ENCODE measurements at places on chromosomes 1 and 21.

DNA sequence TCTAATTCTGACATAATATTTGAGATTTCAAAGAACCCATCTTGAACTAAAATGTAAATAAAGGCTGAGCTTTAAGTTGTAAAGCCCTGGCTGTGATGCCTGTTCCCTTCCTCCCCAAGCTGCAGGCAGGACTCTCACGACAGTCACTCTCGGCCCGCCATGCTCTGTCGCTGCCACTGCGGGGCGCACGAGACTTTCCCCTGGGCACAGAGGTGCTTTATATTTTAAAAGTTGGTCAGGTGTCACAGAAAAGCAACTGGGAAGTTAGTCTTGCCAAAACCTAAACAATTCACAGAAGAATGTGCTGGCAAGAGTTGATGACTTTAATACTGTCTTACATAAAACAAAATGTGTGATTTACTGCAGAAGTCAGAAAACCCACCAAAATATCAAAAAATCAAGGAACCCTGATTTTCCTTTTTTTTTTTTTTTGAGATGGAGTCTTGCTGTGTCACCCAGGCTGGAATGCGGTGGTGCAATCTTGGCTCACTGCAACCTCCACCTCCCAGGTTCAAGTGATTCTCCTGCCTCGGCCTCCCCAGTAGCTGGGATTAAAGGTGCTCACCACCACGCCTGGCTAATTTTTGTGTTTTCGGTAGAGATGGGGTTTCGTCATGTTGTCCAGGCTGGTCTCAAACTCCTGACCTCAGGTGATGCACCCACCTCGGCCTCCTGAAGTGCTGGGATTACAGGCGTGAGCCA lies 10.7 kb downstream of the LRRC47 start:
- DNase-seq: no peak

DNA sequence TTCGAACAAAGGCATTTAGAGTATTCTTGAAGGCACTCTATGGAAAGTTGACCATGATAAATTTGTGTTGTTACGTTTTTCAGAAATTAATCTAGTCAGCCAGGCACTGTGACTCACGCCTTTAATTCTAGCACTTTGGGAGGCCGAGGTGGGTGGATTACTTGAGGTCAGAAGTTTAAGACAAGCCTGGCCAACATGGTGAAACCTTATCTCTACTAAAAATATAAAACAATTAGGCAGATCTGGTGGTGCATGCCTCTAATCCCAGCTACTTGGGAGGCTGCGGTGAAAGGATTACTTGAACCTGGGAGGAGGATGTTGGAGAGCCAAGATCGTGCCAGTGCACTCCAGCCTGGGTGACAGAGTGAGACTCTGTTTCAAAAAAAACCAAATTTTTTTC lies 130.6 kb upstream of the BRINP3 start:
- DNase-seq: no peak

- DNase-seq: no peak
Measured at GRCh38 chr1:27865821-27866220, 6.5 kb upstream of the THEMIS2 start.

- no peak for DNase-seq
Measured at GRCh38 chr1:26627954-26628353, 67.9 kb upstream of the ARID1A start.

GRCh38 chr1:63779338-63780211 lies 5.8 kb downstream of the ROR1 start:
- DNase-seq: no peak

GRCh38 chr1:91557039-91557690 lies 56.5 kb downstream of the CDC7 start:
- no peak for DNase-seq

- no peak for DNase-seq
Measured at GRCh38 chr1:243507001-243507671, 251.3 kb downstream of the SDCCAG8 start.

- DNase-seq: no peak
Measured at GRCh38 chr1:59788825-59789224, 25.9 kb upstream of the HOOK1 start.

GRCh38 chr21:17340081-17340480 lies 172.8 kb upstream of the CXADR start:
- DNase-seq: no peak

DNA sequence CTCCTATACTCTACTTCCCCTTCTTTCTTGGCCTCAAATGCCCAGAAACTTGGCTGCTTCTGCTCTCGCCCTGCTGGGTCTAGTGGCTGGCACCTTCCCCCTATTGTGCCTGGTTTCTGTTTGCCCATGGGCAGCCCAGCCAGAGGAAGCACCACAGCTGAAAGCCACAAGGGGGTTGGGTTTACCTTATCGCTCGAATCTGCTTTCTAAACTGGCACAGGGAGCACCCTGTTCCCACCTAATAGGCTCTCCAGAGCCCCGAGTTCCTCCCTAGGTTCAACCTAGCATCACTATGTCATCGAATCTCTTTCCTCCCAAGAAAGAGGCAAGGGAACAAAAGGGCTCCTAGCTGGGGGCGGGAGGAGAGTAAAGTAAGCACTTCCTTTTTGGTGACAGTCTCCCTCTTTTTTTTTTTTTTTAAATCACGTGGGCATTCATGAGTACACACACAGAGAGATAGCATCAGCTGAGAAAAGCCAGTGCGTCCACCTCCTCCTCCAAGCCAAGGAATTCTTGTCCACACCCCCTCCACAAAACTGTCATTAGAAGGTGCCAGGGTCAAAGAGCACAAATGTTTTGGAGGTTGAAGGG lies 72.8 kb downstream of the PLEKHA6 start:
- DNase-seq: no peak

GRCh38 chr1:41705798-41706197 lies 212.9 kb downstream of the HIVEP3 start:
- no peak for DNase-seq

GRCh38 chr1:43237121-43237520 lies 32.7 kb upstream of the TMEM125 start:
- DNase-seq: no peak

GRCh38 chr21:8989721-8990325 lies 1531.6 kb upstream of the TPTE start:
- DNase-seq: no peak

GRCh38 chr1:211198880-211199279 lies 60.3 kb upstream of the RCOR3 start:
- no peak for DNase-seq

DNA sequence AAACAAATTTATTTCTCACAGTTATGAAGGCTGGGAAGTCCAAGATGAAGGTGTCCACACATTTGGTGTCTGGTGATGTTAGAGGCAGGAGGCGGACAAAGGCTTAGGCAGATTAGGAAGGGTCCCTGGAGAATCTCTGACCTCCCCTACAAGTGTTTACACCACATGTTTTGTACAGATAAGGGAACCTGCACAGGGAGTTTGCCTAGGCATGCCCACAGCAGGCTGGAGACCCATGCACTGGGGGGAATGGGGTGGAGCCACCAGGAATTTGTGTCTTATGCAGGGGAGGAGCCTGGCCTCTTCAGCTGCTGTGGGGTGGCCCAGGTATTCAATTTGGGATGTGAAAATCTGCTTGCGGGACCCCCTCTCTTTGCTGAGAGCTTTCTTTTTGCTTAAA lies 131.3 kb downstream of the PATJ start:
- DNase-seq: no peak

DNA sequence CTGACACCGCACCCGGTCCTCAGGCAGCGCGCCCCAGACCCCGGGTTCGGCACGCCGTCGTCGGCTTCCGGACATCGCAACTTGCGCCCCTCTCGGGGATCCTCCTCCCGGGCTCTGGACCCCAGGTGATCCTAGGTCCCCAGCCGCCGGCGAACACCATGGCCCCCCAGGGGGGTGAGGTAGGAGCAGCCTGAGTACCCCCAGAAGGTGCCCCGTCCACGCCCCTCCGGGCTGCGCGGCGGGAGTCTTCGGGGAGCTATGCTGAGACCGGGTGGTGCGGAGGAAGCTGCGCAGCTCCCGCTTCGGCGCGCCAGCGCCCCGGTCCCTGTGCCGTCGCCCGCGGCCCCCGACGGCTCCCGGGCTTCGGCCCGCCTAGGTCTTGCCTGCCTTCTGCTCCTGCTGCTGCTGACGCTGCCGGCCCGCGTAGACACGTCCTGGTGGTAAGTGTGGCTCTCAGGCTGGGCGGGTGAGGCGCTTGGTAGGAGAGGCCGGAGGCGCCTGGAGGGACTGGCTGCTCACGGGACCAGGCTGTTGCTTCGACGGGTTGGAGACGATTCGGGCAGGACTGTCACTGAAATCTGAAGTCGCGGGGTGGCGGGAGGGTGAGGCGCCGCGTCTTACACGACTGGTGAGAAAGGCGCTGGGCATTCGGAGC lies 367 bp downstream of the WNT2B start:
- DNase-seq: no peak

- no peak for DNase-seq
Measured at GRCh38 chr1:17927952-17928351, 172.8 kb downstream of the ACTL8 start.

DNA sequence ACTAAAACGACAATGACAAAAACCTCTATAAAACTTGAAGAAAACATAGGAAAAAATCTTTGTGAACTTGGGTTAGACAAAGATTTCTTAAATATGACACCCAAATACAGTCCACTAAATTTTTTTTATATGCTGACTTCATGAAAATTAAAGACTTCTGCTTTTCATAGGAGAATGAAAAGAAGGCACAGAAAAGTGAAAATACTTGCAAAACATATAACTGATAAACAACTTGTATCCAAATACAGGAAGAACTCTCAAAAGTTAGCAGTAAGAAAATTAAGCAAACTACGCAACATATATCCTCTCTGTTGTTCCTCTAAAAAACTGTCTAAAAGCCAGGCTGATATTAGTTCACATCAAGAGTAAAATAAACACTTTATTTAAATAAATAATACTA lies 53.6 kb downstream of the KIFAP3 start:
- DNase-seq: no peak

- DNase-seq: no peak
Measured at GRCh38 chr1:93196591-93196990, 16.1 kb downstream of the CCDC18 start.

DNA sequence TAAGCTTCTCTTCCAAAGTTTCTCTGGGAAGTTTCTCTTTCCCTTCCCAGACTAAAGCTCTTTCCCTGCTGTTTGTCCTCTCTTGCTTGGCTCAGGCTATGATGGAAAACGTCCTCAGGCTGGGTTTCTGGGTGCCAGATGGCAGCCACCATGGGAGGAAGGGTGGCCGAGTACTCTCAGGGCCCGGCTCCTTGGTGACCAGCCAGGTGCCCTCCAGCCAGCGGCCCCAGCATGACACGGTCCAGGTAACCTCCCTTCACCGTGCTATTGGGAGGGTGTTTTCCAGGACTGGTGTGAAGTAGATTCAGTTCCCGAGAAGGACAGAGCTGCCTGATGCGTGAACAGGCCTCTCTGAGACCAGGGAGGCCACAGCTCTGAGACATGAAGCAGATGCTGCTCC lies 60.3 kb downstream of the KIF26B start:
- DNase-seq: no peak

- no peak for DNase-seq
Measured at GRCh38 chr1:97837161-97837560, 83.7 kb downstream of the DPYD start.

DNA sequence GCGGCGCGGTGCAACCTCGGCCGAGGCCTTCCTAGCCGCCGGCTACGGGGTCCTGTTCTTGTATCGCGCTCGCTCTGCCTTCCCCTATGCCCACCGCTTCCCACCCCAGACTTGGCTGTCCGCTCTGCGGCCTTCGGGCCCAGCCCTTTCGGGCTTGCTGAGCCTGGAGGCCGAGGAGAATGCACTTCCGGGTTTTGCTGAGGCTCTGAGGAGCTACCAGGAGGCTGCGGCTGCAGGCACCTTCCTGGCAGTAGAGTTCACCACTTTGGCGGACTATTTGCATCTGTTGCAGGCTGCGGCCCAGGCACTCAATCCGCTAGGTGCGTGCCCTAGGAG lies 379 bp downstream of the PPCS start:
- DNase-seq: no peak

DNA sequence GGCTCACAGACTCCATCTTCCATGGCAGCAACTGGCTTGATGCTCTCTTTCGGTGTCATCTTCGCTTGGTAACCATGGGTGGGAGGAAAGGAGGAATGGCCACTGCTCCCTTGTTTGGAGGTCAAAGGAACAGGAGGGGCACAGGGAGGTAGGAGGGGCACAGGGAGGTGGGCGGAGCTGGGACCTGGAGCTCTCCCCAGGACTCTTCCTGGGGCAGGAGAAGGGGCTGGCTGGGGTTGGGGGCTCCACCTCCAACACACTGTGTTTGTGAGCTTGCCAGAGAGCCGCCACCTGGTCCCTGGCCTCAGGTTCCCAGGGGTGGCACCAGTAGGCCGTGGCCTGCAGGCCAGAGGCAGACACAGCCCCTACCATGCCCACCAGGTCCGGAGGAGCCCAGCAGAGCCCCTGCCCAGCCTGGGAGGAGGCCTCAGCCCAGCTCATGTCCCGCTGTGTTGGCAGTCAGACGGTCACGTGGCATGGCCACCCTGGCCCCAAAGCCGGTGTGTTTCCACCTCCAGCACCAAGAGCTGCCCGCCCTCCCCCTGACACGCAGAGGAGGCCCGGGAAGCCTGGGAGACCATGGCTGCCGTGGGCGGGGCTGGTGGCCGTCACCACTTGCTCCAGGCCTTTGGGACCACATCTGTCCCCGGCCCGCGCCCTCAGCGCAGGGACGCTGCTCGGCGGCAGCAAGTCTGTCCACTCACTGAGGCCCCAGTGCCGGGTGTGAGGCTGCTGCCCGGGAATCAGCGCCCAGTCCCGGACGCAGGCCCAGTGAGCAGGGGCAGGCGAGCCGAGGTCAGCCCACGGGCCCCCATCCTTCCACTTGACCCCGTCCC lies 73.9 kb downstream of the MORN1 start:
- DNase-seq: no peak

DNA sequence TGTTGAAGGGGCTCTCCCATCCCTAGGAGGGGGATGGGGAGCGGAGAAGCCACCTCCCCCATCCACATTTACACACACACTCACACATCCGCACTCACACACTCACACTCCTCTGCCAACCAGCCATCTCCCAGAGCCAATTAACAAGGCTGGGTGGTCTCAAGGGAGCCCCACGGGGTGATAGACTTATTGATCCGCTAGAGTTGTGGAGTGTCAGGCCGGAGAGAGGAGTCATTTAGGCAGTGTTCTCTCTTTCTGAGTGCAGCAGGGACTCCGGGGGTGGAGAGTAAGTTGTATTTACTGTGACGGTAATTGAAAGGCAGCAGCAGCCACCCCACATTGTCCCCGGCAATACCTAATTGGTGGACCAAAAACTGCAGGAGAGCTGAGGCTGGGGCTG lies 61.6 kb downstream of the KLHDC7A start:
- no peak for DNase-seq

- peak; percentile 59 for DNase-seq
Measured at GRCh38 chr1:161749509-161750407, at the start of gene DUSP12. DUSP12 (plus strand) TSS chr1:161749786; CDS start chr1:161749802, 16 bp downstream.

DNA sequence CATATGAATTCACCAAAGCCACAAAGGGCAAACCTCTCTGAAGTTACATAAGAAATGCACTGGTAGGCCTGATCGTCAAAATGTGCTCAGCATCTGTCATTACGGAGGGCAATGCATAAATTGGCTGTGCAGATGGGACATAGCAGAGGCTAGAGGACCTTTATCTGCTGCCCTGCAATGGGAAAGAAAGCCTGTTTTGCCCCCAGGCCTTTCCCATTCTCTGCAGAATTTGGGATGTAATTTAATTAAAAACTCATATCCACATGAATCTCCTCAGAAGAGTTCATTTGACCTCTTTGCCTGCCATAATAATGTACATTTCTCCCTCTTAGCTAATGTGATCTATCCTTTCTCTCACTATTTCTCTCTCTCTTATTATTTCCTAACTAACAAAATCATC lies 158.1 kb downstream of the ZP4 start:
- no peak for DNase-seq

Measured in stimulated activated CD4-positive, alpha-beta T cell treated with anti-CD3 and anti-CD28 coated beads, Interleukin-1b, Interleukin-23, amount 100 ng/mL, for 1 hour (primary cell).